ENCODE measurements at places on chromosomes 13 and 19.

- no peak for DNase-seq
These were observed 919 bp downstream of the GTF3A start for GRCh38 chr13:27425158-27425917.

- no peak for DNase-seq
These were observed 5.1 kb downstream of the HNRNPM start for GRCh38 chr19:8449830-8450229.

DNA sequence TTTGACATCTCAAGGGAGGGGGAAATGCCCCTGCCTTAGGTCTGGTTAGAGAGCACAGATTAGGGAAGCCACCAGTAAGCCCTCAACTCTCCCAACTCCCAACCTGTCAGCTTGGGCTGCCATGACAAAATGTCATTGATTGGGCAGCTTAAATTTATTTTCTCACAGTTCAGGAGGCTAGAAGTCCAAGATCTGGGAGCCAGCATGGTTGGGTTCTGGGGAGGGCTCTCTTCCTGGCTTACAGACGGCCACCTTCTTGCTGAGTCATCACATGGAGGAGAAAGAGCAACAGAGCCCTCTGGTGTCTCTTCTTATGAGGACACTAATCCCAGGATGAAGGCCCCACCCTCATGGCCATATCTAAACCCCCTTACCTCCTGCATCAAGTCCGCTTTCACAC, 24.2 kb downstream of the C19orf12 start:
- peak; percentile 59 for DNase-seq

- no peak for DNase-seq
These were observed 71.1 kb upstream of the RGCC start for GRCh38 chr13:41386211-41386610.

- no peak for DNase-seq
These were observed 2.8 kb upstream of the LENG1 start for GRCh38 chr19:54162241-54162805.

GRCh38 chr13:30714629-30715371, 20.5 kb upstream of the ALOX5AP start:
- DNase-seq: no peak

DNA sequence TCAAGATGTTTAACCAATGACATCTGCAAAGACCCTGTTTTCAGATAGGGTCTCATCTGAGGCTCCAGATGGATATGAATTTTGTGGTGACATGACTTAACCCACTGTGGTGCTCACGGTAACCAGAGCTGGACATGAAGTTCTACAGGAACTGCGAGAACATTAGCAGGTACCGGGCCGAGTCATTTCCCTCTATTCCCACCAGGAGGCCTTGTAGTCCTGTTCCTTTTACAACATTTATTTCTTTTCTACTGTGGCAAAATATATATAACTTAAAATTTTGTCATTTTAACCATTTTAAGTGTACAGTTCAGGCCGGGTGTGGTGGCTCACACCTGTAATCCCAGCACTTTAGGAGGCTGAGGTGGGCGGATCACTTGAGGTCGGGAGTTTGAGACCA, 7.6 kb upstream of the TSPAN16 start:
- no peak for DNase-seq

DNA sequence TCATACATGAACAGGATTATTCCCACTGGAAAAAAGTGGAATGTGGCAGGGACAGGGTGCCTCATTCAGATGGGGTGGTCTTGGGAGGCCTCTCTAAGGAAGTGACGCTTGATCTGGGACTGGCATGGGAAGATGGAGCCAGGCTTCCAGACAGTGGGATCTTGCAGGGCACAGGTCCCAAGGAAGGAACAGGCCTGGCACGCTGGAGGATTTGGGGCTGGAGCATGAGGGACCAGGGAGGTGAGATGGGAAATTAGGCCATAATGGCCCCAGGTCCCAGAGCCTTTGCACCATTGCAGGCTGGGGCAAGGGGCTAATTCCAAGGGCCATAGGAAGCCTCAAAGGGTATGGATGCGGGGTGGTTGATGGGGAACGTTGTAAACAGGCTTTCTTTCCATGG, 9.2 kb downstream of the ZNF536 start:
- no peak for DNase-seq

- no peak for DNase-seq
These were observed 1573.1 kb downstream of the EFNB2 start for GRCh38 chr13:104962411-104962810.

DNA sequence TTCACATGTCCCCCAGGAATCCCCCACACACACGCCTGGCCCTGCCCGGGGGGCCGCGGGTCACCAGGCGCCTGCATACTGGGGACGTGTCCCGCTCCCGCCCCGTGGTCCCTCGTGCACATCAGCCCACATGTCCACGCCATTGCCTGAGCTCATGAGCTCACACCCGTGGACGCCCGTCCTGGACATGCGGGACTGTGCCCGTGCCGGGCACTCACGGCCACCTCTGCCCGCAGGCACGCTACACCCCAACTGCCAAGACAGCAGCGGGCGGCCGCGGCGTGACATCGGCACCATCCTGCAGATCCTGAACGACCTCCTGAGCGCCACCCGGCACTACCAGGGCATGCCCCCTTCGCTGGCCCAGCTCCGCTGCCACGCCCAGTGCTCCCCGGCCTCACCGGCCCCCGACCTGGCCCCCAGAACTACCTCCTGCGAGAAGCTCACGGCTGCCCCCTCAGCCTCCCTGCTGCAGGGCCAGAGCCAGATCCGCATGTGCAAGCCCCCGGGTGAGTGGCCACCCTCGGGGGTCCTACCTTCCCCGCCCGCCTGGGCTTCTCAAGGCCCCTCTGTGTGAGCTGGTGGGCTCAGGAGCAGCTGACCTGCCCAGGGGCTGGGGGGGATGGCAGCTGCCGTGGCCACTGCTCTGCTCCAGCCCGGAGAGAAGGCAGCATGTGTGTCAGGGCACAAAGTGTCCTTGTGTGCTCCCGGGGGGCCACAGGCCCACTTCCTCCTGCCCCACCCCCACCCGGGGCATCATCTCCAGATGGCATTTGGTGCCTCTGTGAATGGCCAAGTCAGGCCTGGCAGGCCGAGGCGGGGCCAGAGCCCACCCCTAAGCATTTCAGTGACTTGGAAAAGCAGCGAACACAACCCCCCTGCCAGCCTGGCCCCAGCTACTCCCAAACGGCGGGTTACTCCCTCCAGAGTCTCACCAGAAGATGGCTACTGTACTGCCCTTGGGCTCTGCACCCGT, 7.1 kb downstream of the MIDN start:
- DNase-seq: no peak

Measured in HuH-7 (cell line).